ENCODE measurements at places on chromosomes 3 and 15.

DNA sequence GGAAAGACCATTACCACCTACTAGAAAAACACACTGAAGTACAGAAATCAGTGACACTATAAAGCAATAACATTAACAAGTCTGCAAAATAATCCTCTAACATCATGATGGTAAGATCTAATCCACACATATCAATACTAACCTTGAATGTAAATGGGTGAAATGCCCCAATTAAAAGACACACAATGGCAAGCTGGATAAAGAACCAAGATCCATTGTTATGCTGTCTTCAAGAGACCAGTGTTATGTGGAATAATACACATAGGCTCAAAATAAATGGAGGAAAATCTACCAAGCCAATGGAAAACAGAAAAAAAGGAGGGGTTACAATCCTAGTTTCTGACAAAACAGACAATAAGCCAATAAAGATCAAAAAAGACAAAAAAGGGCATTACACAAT lies 13.5 kb downstream of the OR5K3 start:
- no peak for DNase-seq

DNA sequence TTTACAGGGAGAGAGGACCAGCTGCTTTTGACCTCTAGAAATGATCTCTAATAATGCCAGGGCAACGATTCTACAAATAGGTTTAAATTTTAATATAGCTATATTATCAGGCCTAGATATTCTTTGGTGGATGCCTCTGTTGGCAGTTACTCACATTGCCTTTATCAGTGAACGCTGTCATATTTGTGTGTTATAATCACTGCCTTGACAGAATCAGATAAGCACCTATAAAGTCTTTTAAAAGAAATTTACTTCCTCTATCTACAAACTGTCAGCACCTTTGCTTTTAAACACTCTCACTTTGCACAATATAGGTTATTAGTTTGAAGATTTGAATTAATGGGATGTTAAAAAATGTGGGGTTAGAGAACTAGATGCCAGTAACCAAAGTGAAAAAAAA lies 324.1 kb downstream of the ZIC1 start:
- DNase-seq: no peak

DNA sequence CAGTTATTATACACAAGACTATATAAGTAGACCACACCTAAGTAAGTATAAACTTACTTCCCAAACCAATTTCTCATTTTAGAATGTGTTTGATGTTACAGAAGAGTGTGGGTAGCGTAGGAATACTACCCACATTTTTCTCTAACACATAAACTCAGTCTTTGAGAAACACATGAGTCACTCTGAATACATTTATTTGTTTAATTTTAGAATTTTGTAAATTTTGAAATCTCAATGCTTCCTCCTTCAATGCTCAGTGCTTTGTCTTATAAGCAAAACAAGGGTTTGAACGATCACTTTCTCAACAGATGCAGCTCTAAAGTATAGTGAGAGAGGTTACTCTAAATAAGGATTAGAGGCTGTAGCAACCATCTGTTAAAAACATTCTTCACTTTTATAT lies 700.8 kb downstream of the SI start:
- DNase-seq: no peak

DNA sequence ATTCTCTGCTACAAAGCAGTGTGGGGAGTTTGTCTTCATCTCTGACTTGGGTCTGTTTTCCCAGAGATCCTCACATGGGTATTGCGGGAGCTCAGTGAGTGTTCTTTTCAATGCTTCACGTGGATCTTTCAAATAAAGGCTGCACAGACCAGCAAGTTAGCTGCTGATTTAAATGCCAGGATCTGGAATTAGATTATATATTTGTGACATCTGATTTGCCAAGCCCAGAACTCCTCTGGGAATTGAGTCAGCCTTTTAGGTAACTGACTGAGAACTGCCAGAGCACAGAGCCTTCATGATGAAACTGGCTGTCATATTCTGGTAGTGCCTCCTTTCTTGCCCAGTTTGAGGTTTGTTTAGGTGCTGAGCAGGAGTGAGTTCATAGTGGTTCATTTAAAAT lies 14.7 kb downstream of the EDEM1 start:
- no peak for DNase-seq

- DNase-seq: no peak
Observed at GRCh38 chr3:34155108-34155507, 356.7 kb downstream of the PDCD6IP start.

All from activated T-cell treated with anti-CD3 and anti-CD28 coated beads for 1 hour (primary cell).